Ascending aorta (tissue), 2 donors: ENCODE measurements at places on chromosomes 4 and X.

GRCh38 chr4:47771020-47771419, 66.8 kb downstream of the CORIN start:
- DNase-seq = no peak

DNA sequence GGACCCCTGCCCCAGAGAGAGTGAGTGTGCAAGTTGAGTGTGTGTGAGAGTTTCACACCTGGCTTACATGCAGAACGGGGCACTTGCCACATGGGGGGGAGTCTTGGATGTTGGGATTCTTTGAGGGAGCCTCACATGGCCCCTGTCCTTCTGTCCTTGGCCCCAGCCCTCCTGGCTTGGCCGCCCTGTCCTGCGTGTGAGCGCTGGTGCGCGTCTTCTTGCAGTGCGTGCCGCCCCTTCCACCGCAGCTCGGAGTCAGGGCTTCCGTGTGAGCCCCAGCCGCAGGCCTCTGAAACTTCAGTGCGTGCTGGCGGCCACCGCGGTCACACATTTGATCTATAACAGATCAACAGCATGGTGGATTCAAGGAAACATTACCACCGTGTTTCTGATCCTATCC, 30.1 kb upstream of the HGFAC start:
- DNase-seq = no peak

DNA sequence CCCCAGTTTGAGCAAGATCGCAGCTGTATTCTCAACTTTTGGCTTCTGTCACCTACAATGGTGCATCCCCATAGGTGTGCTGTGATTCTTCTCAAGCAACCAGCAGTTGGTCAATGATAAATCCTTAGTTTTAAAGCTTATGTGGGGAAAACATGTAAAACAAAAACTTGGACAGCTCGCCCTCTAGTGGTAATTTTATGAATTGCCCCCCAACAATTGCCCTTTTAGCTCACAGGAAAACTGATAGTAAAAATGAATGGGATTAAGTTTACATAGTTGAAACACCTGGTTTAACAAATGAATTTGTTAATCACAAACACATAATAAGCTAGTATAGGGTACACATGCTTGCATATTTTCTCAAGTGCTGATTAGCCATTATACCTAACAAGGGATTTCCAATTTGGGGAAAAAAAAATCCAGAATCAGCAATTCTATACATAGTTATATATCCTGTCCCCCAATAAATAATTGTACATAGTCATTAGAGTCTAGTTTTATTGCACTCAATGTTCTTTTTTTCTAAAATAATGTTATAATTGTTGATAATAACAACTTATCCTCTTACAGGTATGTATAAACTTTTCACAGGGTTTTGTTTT, 30.1 kb downstream of the TEX13A start:
- no peak for DNase-seq

GRCh38 chrX:136354201-136354600, 53.4 kb downstream of the ADGRG4 start:
- no peak for DNase-seq

DNA sequence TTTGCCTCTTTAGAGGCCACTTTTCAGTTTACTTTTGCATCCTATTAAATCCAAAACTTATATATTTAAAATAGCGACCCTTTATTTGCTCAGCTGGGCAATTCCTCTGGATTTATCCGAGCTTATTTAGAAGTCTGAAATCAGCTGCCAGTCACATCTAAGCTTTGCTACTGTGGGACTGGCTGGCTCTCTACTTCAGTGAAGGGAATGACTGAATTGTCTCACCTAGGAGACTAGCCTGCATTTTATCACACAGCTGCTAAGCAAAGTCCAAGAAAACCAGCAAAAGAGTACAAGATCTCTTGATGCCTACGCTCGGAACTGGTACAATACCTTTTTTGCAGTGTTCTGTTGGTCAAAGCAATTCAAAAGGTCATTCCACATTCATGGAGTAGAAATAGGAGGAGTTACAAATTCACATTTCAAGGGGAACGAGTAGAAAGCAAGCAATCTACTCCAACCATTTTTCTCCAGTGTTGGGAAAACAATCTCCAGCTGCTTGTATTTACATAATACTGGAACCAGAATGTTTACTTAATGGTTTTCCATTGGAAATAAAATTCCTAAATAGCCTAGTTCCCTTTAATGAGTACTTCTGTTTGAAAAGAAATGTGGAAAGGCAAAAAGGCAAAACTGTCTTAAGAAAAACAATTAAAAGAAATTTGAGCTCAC, 160.2 kb downstream of the MAGEB5 start:
- no peak for DNase-seq

DNA sequence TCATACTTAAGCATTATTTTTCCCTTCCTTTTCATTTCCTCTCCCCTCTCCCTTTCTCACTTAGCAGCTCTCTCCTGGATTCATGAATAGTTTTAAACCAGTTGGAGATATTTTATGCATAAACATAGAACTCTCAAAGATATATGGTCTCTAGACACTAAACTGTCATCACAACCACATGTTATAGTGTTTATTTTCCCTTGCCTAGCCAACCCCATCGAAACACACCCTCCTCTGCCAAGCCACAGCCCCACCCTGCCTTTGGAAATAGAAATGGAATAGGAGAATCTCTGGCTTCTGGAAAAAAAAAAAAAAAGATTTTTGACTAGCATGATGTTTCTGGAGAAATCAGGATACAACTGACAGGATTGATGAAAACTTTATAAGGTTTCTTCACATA, 64.8 kb upstream of the RBPJ start:
- no peak for DNase-seq

DNA sequence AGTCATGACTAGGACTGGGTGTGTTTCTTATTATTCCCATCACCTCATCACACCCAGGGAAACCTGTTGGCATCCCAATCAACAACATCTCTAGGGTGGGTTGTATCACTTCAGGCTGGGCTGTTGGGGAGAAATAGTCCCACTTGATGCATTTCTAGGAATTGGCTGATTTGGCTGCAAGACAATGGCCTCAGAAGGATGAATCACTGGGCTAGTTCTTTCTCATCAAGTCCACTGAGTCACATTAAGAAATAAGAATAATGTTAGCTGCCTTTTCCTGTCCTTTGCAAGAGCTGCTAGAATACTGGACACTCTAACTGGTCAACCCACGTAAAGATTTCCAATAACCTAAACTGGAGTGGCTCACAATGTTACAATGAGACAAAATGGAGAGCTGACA, 104.2 kb downstream of the CHRDL1 start:
- DNase-seq = no peak

- no peak for DNase-seq
Measured at GRCh38 chr4:168541266-168541953, 44.6 kb downstream of the PALLD start.

- no peak for DNase-seq
Measured at GRCh38 chr4:107828315-107829090, 3.8 kb downstream of the SGMS2 start.

DNA sequence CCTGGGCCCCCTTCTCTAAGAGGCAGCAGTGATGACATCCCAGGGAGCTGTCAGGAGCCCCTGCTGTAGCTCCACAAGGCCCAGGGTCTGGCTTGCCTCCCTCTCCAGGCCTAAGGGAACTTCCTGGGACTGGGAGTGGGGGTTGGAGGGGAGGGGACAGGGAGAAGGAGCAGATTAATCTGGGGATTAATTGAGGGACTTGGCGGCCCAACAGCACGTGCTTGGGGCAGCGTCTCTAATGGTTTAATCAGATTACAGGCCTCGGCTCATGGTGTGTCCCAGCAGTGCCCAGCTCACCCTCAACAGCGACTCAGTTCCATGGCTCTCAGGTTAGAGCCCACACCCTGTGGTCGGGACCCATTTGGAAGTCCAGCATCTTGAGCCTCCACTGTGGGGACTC, 47.9 kb downstream of the EFNB1 start:
- DNase-seq = no peak

DNA sequence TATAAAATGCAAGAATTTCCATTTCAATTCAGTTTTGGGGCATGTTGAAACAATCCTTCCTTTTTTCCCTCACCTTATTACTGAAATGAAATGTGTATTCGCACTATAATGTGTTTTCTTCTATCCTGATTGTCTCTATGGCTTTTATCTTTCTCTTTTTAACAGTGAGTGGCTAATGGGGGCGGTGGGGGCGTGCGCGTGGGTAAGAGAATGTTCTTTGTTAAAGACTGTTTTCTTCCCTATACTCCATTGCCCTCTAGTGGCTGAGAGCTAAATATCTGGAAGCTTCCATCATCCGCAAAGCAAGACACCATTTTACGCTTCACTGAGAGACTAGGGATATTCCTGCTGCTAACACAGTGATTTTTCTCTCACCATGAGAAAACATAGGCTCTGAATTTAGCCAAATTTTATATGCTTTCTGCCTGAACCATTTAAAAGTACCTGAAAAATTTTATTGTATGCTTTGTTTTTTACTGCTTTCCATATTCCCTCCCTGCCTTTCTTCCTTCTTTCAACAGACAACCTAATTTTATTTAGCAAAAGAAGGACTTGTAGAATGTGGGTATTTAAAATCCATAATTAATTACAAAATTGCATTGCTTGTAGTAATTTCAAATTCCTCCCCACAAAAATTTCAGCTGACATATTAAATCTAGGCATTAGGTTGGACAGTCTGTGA, 194.0 kb downstream of the GASK1B start:
- peak; percentile 72 for DNase-seq

DNA sequence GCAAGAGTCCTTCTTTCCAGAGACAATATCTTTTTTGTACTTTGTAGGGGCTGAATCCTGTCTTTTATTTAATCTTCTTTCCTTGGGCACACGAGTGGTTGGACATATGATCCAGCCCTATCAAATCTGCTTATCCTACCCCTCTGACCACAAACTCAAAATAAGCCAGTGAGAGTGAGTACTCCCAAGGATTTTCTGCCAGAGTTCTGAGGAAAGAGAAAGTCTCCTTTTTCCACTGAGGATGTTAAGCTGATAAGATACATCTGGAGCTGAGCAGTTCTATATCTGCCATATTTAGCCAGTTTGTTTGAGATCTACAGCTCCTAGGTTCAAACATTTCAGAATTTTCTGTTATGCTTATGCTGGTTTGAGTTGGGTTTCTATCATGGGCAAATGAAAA, 134.8 kb upstream of the NWD2 start:
- DNase-seq = no peak

- no peak for DNase-seq
Measured at GRCh38 chrX:394830-395229, 8.1 kb upstream of the PPP2R3B start.

- DNase-seq = no peak
Measured at GRCh38 chr4:168784786-168785461, 225.1 kb downstream of the CBR4 start.

DNA sequence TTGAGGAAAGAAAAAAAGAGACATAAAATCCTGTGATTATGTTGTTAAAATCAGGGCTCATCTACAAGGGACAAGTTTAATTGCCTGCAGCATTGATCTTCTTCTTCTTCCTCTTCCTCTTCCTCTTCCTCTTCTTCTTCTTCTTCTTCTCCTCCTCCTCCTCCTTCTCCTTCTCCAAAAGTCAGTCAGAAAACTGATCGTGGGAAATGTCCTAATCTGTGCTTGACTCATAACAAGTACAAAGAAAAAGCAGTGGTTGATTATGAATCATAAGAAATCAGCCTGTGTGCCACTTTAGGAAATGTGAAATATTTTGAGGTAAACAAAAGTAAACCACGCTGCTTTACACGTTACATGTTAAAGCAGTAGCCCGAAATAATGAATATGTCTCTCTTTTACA, 2.7 kb upstream of the ATP10D start:
- no peak for DNase-seq

GRCh38 chr4:170051402-170051801, 25.2 kb upstream of the MFAP3L start:
- DNase-seq = no peak

GRCh38 chr4:30922625-30923024, 202.5 kb downstream of the PCDH7 start:
- no peak for DNase-seq

GRCh38 chr4:177713454-177713853, 271.2 kb upstream of the AGA start:
- DNase-seq = no peak

- DNase-seq = no peak
Measured at GRCh38 chrX:8374041-8374825, 90.4 kb upstream of the VCX3B start.

DNA sequence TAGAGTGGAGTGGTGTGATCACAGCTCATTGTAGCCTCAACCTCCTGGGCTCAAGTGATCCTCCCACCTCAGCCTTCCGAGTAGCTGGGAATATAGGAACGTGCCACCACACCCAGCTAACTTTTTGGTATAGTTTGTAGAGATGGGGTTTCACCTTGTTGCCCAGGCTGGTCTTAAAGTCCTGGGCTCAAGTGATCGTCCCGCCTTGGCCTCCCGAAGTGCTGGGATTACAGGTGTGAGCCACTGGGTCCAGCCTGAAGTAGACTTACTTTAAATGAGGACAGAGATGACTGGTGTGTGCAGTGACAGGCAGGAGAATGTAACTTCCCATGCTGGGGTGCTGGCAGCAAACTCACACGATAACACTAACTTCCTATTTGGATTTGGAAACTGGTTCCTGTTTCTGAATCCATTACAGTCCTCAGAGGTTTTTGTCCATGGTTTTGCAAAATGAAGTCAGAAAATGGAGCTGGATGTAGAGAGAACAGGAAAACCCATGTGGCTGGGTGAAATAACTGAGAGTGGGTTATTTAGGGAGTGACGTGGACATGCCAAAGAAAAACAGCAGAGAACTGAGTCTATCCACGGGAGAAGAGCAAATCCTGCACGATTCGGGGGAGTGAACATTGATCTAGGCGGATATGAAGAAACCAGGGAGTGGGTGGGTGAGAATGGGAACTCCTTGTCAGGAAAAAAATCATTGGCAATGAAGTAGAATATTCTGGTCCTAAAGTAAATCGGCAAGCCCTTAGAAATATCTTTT, 95.6 kb downstream of the GATB start:
- no peak for DNase-seq

- DNase-seq = no peak
Measured at GRCh38 chr4:53113431-53114225, 251.5 kb downstream of the RASL11B start.

DNA sequence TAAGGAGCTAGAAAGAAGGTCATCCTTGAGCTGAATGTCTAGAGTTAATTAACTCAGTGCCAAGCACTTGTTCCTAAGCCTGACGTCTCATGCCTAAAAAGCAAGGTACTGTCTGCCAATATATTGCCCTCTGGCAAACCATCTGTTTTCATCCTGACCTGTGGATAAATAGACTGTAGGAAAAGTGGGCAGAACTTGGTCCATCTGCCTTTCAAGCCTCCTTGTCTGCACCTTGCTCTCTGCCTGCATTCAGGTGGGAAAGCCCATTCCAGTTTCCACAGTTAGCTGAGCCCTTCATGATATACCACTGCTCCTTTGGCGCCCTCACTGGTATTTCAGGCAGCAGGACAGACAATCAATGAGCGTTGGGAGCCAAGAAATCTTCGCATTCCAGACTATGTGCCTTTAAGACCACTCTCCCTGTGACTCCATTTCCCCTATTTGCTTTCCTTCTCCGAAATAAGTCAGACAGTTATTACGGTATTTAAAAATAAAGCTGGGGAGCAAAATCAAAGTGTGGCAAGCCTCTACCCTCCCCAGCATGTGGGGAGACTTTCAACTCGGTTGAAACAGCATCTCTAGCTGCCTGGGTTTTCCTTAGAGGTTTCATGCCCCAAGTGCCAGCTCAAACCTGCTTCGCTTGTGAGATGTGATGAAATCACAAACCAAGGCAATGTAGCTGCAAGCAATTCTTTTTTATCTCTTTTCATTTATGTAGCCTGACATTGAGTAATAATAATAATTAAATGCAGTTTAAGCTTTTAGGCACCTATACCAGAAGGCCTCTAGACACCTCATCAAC, 2.5 kb upstream of the CCDC149 start:
- no peak for DNase-seq
